ENCODE measurements at places on chromosomes 4 and X.

DNA sequence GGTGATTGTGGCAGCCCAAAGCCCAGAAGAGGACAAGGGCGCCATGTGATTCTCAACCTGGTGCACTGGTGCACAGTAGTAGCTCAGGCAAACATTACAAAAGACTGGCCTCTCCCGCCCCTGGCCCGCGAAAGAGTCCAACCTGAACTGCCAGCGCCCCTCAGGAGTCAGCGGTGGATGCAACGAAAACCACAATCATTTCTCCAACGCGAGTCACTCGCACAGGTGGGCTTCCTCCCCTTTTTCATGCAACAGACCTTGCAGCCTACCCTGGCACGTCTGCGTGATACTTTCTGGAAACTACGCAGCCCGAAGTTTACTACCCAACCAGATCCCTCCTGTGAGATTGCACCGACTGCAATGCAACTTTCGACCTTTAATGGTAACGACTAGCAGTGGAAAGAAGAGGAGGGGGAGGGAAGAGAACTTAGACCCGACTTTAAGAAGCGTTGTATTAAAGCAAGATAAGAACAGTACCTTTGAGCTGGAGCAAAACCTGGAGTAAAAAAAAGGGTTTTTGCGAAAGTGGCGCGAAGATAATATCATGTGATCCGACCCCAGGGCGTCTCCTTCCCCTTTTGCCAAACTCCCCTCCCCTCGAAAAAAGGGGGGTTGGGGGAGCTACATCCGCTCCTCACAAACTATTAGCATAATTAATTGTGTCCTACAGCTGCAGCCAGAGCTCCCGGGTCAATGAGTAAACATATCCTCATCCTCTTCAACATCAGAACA, 63.3 kb upstream of the CCDC160 start:
- no peak for DNase-seq

GRCh38 chr4:110970642-110971041, 347.8 kb upstream of the PITX2 start:
- DNase-seq, result no peak

- no peak for DNase-seq
These were observed 11.1 kb downstream of the CYSLTR1 start for GRCh38 chrX:78316265-78316664.

DNA sequence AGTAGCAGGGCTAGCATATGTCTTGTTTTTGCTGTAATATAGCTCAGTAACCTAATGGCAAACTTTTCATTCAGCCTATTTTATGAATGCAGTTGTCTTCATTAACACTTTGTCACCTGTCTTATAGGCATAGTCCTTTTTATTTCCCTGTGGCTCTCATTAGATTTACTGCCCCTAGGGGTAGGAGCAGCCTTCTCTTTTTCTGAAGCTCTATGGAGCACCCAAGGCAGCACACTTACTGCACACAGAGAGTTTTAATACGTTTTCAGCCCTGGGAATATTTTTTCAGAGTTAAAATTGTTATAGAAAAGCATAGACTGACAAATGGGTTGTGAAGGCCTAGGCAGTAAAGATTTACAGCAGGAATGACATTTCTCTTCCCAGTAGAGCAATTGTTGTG, 406.8 kb downstream of the TMA16 start:
- DNase-seq, result no peak

GRCh38 chrX:19382555-19383145, 38.9 kb downstream of the PDHA1 start:
- DNase-seq, result no peak

- DNase-seq, result no peak
These were observed 3.1 kb upstream of the MSX1 start for GRCh38 chr4:4856071-4857000.

DNA sequence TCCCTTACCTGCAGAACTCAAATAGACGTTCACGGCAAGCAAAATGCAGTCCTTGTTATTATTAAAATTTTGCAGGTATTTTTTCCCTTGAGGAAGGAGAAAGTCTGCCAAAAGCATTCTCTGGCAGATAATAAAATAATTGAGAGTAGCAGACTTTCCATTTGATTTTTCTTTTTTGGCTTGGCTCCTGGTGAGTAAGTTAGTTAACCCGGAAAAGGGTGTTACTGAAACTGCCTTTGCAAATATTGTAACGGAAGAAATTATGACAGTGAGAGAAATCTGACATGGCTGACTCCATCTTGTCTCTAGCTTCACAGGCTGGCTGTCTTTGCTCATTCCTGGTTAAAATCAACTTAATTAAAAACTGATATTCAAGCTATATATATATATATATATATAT, 100.5 kb downstream of the GPR143 start:
- DNase-seq, result no peak

- DNase-seq, result no peak
These were observed 22.2 kb downstream of the KANTR start for GRCh38 chrX:53116101-53116500.

DNA sequence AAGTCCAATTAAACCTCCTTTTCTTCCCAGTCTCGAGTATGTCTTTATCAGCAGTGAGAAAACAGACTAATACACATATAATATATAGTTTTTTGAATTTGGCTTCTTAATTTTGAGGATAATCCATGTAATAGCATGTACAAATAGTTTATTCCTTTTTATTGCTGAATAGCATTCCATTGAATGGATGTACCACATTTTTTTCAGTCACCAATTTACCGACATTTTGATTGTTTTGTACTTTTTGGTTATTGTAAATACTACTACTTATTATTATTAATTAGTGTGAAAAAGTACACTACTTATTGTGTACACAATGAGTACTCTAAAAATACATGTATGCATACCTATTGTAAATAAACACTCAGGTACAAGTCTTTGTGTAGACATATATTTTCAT, 42.3 kb upstream of the ANXA10 start:
- no peak for DNase-seq

GRCh38 chr4:76611616-76612207, 176.7 kb downstream of the SHROOM3 start:
- DNase-seq, result no peak

GRCh38 chr4:121243485-121243884, 79.4 kb upstream of the TNIP3 start:
- no peak for DNase-seq

- DNase-seq, result no peak
These were observed 86.3 kb downstream of the BCOR start for GRCh38 chrX:40011322-40012038.

GRCh38 chr4:110484767-110485166, 8.8 kb downstream of the ENPEP start:
- DNase-seq, result no peak

DNA sequence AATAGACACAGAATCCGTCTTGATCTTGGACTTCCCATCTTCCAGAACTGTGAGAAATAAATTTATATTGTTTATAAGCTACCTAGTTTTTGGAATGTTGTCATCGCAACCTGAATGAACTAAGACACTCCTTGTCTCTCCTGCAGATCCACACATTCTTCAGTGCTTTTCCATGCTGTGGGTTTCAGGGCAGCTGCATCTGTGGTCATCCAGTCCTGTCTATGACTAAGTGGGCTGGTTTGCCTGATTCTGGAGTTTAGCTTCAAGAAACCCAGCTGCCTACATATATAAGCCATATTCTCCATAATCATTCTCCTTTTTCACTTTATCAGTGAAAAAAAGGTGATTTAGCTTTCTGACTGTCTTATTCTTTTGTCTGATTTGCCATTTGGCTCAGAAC, 170.3 kb upstream of the KIT start:
- no peak for DNase-seq

GRCh38 chr4:187606581-187606980, 389.0 kb upstream of the ZFP42 start:
- DNase-seq, result peak; percentile 43

DNA sequence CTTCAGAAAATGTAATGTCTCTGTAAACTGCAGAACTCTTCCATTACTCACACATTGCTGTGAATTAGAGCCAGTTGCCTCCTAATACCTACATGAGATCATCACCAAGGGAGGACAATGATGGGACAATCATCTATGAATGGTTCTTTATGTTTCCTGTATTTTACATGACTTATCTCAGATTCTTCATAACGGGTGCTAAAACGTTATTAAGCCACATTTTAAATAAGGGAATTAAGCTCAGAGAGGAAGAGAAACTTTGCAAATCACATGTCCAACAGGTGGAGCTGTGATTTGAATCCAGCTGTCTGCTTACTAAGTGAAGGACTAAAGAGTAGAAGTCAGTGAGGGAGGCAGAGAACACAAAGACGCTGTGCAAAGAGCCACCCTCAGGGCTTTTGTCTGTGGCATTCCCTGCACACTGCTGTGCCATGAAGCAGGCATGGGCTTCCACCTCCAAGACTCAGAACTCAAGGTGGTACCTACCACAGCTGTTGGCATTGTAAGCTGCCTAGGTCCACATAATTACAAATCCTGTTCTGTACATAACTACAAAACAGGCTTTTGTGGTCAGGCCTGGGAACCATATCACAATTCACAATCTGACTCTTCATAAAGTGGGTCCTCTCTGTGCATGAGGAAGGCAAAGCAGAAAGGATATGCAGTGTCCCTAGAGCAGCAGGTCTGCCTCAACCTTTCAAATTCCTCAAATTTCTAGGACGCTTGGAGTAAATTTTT, 12.8 kb downstream of the TBC1D9 start:
- DNase-seq, result no peak

GRCh38 chrX:130604882-130605281, 203.1 kb downstream of the RBMX2 start:
- no peak for DNase-seq
